ENCODE measurements at places on chromosomes 4 and X.

GRCh38 chr4:127239902-127240763 lies 392.6 kb upstream of the INTU start:
- no peak for DNase-seq

GRCh38 chr4:128371001-128371777 lies 83.6 kb upstream of the PGRMC2 start:
- DNase-seq, result no peak

DNA sequence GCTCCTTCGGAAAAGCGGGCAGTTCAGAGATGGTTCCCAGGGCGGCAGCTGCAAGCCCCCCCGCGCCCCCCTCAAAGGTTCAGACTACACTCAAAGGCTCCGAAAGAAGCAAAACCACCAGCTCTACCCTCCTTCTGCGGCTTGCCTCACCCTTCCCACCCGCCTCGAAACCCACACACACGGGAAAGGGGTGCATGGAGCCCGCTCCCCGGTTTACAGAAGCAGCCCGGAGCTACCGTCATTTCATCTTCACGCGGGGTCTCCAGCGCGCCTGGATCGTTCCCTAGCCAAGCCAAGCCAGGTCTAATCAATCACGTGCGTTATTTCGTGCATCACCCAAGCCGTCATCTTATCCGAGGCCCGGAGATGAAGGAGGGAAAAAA lies 1.2 kb downstream of the NLGN4X start:
- no peak for DNase-seq

DNA sequence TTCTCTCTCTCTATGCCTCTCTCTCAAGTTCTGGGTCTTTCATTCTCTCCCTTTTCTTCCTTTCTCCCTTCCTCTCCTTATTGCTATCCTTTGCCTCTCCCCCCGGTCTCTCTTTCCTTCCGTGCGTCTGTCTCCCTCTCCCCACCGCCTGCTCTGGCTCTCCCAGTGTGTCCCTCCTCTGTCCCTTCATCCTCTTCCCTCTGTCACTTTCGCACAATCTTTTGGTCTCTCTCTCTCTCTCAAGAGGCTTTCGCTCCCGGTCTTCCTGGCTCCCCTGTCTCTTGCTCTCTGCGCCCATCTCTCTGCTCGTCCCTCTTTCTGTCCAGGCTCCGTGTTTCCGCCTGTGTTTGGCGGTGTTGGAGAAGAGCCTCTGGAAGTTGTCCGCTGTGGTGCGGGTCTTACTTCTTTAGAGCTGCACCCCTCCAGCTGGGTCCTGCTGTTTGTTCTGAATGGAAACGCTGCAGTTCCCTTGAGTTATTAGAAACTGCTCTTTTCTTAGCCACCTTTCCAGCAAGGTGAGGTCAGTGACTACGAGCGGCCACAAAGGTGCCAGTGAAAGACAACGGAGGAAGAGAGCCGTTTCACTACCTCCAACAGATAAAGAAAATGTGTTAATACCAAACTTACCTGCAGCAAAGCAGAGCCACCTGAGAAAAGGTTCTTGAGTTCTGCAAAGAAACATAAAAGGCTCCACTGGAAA lies 1.1 kb downstream of the BMPR1B start:
- no peak for DNase-seq

GRCh38 chr4:47483745-47484144 lies 1.3 kb upstream of the ATP10D start:
- no peak for DNase-seq

GRCh38 chr4:10554694-10555093 lies 97.5 kb upstream of the ZNF518B start:
- peak; percentile 8 for DNase-seq

DNA sequence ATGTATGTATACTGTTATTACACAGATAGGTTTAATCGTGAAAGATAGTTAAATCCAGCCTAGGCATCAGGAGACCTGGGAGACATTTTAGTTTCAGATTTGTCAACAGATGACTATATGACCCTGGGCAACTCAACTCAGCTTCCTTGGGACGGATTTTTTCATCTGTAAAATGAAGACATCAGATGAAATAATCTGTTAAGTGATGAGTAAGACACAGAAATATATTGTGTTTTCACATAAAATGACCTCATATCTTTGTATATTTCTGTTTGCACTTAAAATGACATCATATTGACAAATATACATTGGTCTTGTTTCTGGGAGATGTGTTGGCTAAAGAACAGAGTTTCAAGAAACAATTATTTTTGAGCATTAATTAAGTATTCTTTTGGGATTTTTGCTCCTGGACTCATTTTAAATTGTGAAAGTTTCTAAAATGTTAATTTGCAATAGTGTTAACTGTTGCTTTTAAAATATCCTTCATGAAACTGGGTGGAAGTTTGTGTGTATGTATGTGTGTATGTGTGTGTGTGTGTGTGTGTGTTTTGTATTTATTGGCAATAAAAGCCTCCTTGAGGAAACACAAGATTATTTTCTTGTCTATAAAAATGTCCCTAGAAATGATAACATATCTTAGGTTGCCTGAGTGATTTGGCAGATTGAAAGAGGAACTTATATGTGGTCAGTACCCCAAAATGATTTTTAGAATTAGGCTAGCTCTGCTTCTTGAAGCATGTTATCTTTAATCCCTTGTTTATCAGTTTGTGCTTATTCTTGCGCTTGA lies 29.1 kb upstream of the MMAA start:
- no peak for DNase-seq

DNA sequence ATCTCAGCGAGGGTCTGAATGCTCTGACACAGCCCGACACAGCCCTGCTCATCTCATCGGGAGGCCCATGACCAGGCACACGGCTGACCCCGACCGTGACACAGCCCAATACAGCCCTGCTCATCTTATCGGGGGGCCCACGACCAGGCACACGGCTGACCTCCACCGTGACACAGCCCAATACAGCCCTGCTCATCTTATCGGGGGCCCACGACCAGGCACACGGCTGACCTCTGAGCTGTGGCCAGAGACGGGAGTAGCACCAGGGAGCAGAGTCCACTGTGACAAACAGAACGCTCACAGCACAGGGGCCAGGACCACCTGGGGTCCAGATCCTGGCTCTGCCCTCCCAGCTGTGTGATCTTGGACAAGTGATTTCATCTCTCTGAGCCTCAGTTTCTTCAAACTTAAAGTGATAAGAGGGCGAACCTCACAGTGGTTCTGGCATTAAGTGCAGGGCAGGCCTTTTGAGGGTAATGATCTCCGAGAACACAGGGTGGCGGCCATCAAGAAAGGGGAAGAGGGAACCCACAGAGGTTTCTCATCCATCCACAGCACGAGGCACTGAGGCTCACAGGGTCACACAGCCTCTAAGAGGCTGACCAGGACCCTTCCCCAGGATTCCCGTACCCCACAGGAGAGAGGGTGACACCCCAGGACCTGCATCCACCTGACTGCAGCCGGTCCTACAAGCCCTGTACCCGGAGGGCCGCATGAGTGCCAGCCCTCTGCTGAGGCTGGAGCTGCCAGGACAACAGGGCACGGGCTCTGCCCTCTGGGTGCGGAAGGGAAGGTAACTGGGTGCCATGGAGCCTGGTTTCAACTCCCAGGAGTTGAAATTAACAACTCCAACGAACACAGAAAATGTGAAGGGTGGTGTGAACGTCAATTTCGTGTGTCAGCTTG lies 60.1 kb downstream of the WFS1 start:
- DNase-seq, result no peak

- DNase-seq, result no peak
Observed at GRCh38 chr4:15368856-15369255, 59.0 kb upstream of the C1QTNF7 start.

- DNase-seq, result no peak
Observed at GRCh38 chrX:69116077-69116476, 49.2 kb downstream of the PJA1 start.

DNA sequence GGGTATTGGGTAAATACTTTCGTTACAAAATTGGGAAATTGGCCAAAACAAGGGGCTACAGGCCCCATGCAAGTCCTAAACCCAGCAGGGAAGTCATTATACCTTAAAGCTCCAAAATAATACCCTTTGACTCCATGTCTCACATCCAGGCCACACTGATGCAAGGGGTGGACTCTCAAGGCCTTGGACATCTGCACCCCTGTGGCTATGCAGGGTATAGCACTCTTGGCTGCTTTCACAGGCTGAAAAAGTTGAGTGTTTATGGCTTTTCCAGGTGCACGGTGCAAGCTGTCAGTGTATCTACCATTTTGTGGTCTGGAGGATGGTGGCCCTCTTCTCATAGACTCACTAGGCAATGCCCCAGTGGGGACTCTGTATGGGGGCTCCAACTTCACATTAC lies 326.5 kb downstream of the TEX13C start:
- DNase-seq, result no peak

DNA sequence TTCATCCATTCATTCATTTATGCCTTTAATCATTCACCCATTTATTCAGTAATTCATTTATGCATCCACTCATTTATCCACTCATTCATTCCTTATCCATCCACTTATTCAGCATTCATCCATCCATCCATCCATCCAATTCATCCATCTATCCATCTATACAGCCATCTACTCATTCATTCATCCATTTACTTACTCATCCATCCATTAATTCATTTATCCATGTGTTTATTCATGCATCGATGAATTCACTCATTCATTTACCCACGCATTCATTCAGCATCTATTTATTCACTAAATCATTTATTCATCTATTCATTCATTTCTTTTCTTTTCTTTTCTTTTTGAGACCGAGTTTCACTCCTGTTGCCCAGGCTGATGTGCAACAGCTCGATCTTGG lies 10.4 kb downstream of the P2RY8 start:
- DNase-seq, result no peak

DNA sequence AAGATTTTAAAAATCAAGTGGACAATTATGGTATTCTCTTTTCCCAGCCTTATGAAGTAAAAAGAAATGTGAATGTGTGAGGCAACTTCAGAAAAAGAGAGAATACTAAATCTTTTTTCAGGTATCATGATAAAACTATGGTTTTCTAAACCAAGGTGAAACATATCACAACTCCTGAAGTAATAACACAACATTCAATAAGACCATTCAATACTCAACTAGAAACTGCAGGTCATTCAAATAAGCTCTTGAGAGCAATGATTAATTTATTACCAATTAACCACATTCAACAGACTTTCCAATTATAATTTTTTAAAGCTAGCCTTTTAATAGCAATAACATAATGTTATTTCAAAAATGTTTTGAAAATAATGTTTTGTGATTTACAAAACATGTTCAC lies 35.8 kb downstream of the SLC10A7 start:
- DNase-seq, result no peak

- DNase-seq, result no peak
Observed at GRCh38 chr4:182216005-182216404, 27.2 kb upstream of the TENM3 start.

DNA sequence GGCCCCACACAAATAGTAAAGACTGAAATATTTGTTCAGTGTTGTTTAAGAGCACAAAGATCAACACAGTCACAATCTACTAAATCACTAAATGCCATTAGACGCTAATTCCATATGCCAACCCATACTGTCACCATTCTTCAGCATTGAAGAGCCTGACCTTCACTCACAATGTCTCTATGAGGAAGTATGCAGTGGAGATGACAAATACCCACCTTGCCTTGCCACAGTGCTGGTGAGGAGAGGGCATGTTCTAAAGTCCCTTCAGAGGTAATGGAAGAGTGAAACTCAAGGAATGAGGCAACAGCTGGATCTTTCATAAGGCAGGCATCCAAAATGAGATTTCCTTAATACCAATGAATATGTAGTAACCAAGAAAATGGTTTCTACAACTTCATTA lies 50.4 kb downstream of the FRMD7 start:
- DNase-seq, result no peak

DNA sequence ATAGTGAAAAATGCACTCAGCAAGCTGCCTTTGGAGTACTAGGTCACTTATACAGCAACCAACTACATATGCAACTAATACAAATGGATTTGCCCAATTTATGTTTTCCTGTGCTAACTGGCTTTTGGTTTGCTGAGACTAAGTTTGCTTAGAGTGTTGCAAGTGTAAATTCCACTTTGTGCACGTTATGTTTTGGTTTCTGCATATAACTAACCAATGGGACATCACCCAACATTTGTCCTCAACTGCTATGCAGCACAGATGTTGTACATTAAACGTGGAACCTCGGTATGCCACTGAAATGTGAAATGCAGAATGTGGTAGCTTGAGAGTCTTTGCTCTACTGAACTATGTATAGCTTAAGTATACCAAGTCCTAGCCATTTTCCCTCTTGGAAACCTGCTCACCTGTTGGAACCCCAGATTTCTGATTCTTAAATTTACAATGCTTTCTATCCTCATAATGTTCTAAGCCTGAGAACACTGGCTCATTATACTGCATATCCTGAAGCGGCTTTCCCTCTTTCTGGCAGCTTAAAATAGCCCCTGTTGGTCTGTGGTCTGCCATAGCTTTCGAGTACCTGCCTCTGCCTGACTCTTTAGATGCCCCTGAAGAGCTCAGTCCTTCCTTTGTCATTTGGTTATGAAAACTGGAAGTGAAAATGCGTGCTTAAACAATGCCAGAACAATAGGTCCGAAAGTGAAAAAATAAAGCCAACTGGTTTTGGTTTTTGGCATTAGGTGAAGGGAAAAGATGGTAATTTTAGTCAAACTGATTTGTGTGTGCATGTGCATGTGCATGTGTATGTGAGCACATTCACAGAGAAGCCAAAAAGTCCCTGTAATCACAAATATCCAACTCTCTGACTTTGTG lies 158.0 kb downstream of the SH2D1A start:
- no peak for DNase-seq

GRCh38 chr4:7295911-7296660 lies 103.7 kb downstream of the SORCS2 start:
- DNase-seq, result no peak

GRCh38 chr4:163757219-163757618 lies 262.7 kb downstream of the TMA16 start:
- DNase-seq, result no peak

DNA sequence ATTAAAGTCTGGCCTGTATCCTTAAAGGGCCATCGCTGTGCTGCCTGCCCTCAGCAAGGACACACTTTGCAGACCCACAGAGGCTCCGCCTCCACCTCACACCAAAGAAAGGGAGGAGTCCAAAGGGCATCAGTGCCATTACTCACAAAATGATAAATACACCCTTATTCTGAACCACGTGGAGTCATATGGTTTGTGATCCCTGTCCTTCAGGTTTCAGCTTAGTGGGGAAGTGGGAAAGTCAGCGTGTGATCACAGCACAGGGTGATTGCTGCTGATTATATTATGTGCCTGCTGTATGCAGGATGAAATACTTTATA lies 35.9 kb upstream of the MSANTD1 start:
- DNase-seq, result no peak

GRCh38 chrX:47216393-47216925 lies 2.0 kb upstream of the CDK16 start:
- no peak for DNase-seq

- DNase-seq, result no peak
Observed at GRCh38 chrX:21747558-21747957, 10.4 kb downstream of the SMPX start.

DNA sequence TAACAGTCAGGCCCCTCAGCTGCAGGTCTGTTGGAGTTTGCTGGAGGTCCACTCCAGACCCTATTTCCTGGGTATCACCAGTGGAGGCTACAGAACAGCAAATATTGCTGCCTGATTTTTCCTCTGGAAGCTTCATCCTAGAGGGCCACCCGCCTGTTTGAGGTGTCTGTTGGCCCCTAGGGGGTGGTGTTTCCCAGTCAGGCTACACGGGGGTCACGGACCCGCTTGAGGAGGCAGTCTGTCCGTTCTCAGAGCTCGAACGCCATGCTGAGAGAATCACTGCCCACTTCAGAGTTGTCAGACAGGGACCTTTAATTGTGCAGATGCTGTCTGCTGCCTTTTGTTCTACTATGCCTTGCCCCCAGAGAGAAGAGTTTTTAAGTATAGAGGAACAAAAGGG lies 160.8 kb downstream of the DKK2 start:
- no peak for DNase-seq
